Fibroblast of skin of left biceps (primary cell): ENCODE measurements at places on chromosomes 12 and 14.

DNA sequence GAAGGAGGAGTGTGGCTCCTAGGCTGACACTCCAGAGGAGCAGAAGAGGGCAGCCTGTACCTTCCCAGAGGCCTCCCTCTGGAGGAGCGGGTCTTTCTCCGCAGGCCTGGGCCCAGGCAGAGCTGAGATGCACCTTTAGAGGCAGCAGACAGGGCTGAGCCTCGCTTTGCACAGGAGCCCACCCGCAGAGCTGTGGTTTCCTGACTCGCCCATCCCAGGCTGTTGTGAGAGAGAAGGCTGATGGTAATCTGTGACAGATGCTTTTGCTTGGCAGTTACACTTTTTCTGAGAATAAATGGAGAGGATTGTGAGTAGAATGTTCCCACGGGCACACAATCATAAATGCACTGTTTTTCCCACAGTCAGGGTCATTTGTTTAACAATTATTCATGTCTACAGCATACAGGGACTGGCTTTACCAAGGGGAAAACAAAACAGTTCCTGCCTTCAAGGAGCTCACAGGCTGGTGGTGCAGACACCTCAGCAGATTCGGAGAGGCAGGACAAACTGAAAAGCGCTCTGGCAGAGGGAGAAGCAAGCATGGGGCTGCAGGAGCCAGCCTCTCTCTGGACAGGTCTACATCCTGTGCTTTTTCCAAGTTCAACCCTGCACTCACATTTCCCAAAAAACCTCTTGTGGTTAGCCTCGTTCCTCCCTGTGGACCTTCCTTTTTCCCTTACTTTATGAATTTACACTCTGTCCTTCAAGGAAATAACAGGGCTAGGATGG lies 13.9 kb downstream of the EVL start:
- peak; percentile 69 for DNase-seq

GRCh38 chr12:109089683-109090082 lies 3.6 kb downstream of the ALKBH2 start:
- DNase-seq = no peak

GRCh38 chr12:32309811-32310736 lies 89.3 kb upstream of the FGD4 start:
- DNase-seq = no peak

DNA sequence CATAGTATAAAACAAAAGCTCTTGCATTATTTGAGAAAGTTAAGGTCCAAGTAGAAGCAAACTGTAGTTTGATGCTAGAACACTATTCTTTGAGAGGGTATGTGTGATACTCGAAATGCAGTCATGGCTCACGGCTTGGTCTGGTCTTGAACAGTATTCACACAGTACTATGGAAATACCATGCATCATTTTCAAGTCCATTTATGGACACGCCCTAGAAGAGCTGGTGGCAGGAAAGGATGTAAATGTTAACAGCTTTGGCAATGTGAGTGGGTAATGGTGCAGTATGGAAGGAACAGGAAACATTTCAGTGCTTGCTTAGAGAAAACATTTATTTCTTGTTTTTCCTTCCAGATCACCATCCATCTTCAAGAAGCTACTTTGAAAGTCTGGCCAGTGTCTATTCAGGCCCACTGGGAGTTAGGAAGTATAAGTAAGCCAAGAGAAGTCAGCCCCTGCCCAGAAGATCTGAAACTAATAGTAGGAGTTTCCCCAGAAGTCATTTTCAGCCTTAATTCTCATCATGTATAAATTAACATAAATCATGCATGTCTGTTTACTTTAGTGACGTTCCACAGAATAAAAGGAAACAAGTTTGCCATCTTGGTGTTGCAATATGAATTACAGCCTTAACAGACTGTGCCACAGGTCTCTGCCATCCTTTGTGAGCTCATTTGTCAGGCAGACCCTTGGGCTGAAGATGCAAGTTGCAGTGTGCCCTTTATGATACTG lies 5.7 kb upstream of the AKAP5 start:
- no peak for DNase-seq

- no peak for DNase-seq
Measured at GRCh38 chr12:68538726-68539614, 71.7 kb upstream of the RAP1B start.
